ENCODE measurements at places on chromosomes 13 and 19.

DNA sequence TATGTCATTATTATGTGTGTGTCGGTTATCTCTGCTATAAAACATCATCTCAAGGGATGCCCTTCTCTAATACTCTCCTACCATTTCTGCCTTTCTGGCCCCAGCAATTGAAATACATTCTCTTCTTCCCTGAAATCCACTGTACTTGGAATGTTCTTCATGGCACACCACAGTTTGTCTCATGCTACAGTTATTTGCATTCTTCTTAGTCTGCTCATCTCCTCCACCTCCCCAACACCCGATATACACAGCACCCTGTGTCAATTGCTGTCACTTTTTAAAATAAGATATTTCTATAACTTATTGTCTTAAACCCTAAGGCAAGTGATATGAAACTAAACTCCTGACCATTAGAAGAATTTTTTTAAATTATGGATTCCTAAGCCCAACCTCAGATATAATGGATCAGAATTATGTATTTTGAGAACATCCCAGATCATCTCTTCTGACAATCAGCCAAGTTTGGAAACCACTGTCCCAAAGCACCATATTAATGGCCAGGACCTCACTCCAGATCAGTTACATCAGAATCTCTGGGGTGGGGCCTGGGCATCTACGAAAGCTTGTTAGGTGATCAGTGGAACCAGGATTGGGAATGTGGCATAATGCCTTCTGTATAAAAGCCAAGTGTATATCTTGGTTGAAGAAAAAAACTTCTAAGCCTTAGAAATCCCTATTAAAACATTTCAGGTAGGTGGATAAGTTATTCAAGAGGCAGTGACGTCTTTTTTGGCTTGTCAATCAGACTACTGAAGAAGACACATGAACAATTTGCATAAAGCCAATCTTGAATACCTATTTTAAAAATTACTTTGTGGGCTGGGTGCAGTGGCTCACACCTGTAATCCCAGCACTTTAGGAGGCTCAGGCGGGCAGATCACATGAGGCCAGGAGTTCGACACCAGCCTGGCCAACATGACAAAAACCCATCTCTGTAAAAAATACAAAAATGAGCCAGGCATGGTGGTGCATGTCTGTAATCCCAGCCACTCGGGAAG, 30.0 kb upstream of the KBTBD7 start:
- DNase-seq: no peak

GRCh38 chr13:57629821-57630235, 1.7 kb upstream of the PCDH17 start:
- DNase-seq: no peak

DNA sequence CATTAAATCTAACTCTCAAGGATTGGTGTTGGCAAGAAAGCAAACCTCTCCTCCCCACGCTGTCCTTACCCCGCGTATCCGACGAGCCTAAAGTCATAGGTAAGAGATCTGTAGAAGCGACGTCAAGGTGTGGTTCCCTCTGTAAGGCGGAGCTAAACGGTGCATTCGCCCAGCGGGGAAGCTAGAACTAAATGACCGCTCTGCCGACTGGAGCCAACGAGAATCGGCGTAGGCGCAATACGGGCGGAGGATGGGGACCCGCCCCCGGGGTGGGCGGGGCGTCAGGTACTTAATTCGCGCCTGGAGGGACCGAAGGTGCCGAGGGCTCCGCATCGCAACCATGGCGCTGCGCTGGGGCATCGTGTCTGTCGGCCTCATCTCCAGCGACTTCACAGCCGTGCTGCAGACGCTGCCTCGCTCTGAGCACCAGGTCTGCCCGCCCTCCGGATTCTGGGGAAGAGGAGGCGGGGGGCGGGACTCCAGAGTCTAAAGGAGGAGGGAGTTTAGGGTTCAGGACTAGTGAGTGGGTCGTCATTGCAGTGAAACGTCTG, at the start of gene DHDH:
TSS of gene DHDH (plus strand) at position 318 of the 551 bp plus-strand sequence. CDS start at position 341, 23 bp downstream.
- DNase-seq: peak; percentile 85

- DNase-seq: no peak
These were observed 382.9 kb downstream of the KLF12 start for GRCh38 chr13:73751290-73751689.

- no peak for DNase-seq
These were observed 3.7 kb upstream of the TYROBP start for GRCh38 chr19:35911790-35912189.

- no peak for DNase-seq
These were observed 7.8 kb upstream of the CLC start for GRCh38 chr19:39745643-39746042.

GRCh38 chr13:66076417-66076816, 1153.7 kb downstream of the PCDH9 start:
- no peak for DNase-seq

DNA sequence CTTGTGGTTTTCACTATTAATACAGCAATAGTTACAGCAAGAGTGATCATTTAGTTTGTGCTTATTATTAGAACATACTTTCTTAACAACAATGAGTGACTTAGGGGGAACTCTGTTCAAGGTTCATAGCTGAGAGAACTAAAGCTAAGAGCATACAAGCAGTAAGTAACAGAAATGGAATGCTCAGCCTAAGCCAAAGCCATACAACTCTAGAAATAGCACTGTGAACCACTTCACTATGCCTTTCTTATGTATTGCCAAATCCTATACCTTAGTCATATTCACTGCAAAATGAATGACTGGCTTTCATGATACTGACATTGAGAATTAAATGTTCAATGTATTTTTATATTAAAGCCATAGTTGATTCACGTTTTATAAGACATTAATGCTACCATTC, 599.7 kb upstream of the SLITRK1 start:
- no peak for DNase-seq

DNA sequence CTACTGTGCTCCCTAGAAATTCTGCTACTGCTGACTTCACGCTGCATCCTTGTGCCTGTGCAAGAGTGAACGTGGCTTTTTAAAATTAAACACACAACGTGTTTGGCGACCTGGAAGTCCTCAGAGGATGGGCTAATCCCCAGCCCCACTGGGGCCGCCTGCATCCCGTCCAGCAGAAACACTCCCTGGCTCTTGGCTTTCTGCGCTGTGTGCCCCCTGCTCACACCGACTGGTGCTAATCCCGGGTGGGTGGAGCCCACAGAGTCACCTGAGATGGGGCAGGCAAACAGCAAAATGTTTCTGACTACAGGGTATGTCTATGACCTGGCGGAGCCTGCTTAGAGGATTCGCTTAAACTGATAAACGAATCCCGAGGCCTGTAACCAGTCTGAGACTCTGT, 15.1 kb downstream of the CAPS start:
- no peak for DNase-seq

- DNase-seq: no peak
These were observed 21.7 kb downstream of the GNG7 start for GRCh38 chr19:2680808-2681207.

DNA sequence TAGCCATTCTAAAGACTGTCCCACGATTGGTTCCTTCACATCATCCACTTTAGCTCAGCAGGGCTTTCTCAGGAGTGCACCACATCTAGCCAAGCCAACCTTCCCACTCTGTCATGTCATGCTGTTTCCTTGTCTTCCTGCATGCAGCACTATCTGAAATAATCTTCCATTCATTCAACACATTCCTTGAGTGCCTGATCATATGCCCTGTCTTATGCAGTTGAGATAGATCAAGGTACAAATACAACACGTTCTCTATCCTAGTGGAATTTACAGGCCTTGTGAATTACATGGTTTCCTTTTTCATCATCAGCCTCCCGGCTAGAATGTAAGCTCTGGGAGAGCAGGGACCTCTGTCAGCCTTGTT, 6.8 kb upstream of the MRPS31 start:
- no peak for DNase-seq

DNA sequence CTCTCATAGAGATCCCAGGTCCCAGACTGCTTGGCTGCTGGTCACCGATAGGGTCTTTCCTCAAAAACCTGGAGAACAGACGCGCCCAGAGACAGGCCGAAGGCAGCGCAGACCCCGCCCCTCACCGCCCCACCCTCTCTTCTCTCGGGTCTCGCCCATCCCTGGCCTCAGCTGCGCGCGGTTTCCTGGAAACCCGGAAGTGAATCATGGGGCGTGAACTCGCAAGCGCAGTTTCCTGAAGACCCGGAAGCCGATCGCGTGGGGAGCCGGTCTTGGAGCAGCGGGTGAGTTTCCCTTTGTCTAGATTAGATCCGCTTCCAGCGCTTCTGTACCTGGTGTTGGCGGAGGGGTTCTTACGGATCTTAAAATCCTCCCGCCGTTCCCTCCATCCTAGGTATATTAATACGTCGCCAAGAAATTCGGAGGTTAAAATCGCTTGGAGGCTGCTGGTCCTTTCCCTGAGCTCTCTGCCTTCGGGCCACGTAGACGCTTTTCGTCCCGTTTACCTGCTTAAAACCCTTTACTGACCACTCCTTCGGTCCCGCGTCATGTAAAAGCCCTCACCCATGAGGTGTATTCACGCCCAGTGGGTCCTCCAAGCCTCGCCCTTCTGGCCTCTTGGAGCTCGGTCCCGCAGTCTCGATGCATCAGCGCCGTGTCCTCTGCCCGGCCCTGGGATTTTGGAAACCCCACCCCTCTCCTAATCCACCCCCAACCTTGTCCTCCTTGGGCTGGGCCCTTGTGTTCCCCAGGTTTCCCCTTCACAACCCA, at the start of gene ZNF578:
TSS of gene ZNF578 (plus strand) at position 230 of the 771 bp plus-strand sequence. CDS start 48,293 bp downstream, outside the sequence.
- DNase-seq: peak; percentile 19

GRCh38 chr13:23656637-23657371, 86.6 kb downstream of the TNFRSF19 start:
- DNase-seq: no peak

GRCh38 chr19:35557539-35558399, 5.7 kb downstream of the ATP4A start:
- peak; percentile 31 for DNase-seq

DNA sequence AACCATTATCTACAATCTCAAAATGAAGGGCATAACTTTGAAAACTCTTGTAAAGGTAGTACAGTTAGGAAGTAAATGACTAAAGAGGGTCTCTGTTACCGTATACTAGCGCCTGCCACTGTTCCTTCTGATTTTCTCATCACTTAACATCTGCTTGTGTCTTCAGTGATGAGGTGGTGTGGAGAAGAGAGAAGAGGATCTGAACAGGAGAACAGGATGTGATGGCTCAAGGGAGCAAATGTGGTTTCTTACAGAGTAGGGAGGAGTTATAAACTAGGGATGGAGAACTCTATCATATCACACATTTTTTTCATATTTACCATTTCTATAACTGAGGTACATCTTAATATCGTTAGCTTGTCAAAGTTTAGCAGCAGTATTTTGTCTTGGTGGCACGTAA, 1.1 kb downstream of the KCTD4 start:
- no peak for DNase-seq

GRCh38 chr19:34363930-34364329, 1.1 kb upstream of the GPI start:
- DNase-seq: no peak

- no peak for DNase-seq
These were observed 555 bp downstream of the SAMD4B start for GRCh38 chr19:39342647-39343305.

GRCh38 chr13:112477070-112477619, 101.0 kb downstream of the SPACA7 start:
- DNase-seq: no peak

DNA sequence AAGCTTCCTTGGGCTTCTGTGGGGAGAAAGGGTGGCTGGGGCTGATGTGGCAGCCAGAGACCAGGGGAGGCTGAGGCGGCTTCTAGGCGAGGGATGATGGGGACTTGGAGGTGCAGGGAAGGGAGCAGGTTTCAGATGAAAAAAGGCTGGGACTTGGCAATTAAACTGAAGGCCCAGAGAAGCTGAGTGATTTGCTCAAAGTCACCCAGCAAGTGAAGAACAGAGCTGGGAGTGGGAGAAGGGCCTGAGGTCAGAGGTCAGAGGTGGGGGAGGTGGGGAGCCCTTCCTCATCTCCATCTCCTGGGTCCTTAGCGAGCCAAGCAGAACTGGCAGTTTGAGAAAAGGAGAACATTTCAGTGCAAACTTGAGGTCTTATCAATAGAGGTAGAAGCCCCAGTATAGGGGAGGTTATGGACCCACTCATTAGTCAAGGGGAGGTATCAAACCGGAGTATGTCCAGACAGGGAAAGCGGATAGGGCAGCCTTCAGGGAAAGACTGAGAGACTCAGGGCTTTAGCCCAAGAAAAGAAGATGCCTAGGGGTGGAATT, 49.6 kb upstream of the NFIC start:
- no peak for DNase-seq

DNA sequence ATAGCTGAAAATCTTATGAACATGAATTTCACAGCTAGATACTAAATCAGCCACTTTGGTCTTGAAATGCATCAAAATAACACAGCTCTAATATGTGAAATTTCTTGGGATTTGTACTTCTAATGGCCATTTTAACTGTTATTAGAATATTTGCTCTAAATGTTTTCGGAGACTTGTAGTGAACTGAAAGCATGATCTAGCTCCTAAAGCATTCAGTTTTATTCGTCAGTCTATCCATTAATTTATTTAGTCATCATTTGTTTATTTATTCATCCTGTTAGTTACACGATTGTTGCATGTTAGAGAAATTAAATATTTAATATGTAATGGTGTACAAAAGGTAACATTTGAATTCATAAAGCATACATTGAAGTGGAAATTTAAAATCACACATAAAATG, 1132.7 kb downstream of the SLITRK1 start:
- DNase-seq: no peak

DNA sequence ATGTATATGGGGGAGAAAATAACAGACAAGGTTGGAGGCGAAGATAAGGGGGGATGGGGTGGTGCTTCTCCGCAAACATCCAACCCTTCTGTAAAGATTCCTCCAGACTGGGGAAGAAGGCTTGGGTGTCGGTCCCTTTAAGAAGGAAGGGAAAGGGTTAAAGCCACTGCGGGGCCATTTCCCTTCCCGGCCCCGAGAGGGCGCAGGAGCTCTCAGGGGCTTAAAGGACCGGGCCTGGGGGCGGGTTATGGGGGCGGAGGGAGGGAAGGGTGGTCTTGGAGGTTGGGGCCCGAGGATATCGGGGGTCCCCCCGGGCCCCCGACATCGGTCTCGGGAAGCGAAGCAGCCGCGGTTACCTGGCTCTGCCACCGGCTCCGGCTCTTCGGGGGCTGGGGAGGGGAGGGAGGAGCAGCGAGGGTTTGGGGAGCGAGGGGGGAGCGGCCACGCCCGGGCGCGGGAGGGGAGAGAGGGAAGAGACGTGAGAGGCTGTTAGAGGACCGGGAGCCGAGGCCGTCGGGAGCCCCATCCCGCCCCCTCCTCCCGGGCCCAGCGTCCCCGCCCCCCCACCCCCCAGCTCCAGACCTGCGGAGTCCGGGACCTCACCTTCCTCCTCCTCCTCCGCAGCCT, 2.8 kb downstream of the TNNT1 start:
- DNase-seq: no peak

DNA sequence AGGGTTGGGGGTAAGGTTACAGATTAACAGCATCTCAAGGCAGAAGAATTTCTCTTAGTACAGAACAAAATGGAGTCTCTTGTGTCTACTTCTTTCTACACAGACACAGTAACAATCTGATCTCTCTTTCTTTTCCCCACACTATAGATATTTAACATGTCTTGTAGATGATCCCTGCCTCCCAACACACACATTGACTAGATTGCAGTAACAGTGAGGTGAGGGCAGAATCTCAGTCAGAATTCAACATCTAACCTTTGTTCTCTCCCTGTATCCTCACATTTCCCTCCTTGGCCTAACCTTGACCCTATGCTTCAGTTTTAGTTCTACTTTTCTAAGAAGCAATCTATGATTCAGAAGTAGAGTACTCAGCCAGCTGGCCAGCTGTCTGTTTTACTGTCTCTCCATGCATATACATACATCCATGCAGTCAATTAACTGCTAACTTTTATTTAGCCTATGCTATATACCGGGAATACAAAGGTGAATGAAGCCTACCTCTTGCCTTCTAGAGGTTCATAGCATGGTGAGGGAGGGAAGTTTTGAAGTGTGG, 18.1 kb downstream of the DNAJC15 start:
- DNase-seq: no peak

- no peak for DNase-seq
These were observed 512 bp downstream of the RPS19 start for GRCh38 chr19:41860419-41861115.
